ENCODE measurements at places on chromosomes 6 and 20.

DNA sequence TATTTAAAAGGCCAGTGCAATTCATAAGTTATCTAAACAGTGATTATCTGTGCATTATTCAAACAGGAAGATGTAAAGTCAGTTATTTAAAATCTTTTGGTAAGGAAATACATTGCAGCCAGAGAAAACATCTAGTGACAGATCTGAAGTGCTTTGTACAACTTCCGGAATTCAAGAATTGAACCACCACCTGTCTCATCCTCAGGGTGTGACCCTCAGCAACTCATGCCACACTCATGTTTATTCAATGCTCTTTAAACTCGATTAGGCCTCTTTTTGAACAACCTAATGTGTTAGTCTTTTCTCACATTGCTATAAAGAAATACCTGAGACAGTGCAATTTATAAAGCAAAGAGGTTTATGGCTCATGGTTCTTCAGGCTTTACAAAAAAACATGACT, 62.6 kb upstream of the GGTLC1 start:
- DNase-seq = no peak

DNA sequence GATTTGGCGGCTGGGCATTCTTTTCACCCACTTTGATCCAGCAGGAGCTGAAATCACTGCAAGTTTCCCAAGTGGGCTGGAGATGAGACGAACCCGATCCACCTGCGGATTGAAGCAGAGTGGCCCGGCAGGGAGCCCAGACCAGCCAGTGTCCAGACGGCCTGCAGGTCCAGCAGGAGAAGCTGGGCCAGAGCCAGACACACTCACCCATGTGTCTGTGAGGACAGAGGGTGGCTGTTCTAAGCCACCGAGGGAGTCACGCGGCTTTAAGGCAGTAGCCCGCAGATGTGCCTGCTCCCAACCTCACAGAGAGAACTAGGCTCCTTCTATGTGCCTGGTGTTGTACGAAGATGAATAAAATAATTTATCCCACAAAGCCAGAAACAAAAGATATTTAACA, 200.7 kb downstream of the WDR27 start:
- DNase-seq = no peak

DNA sequence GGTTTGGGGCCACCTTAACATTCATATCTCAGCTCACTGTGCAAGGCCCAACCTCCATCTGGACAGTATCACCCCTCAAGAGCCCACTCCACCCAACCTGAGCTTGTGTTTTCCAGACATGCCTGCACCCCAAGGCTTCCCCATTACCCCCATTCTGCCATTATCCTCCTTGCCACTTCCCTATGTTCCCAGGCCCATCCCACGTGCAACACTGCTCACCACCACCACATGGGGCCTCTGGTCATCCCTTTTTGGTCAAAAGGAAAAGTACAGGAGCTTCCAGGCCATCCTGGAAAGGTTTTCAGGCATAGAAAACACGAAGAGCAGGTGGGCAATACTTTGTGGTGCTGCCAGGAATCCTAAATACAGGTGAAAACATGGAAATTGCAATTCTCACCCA, 140.3 kb downstream of the SYNDIG1 start:
- DNase-seq = peak; percentile 3

GRCh38 chr20:44166008-44166407, 21.0 kb downstream of the JPH2 start:
- peak; percentile 88 for DNase-seq

DNA sequence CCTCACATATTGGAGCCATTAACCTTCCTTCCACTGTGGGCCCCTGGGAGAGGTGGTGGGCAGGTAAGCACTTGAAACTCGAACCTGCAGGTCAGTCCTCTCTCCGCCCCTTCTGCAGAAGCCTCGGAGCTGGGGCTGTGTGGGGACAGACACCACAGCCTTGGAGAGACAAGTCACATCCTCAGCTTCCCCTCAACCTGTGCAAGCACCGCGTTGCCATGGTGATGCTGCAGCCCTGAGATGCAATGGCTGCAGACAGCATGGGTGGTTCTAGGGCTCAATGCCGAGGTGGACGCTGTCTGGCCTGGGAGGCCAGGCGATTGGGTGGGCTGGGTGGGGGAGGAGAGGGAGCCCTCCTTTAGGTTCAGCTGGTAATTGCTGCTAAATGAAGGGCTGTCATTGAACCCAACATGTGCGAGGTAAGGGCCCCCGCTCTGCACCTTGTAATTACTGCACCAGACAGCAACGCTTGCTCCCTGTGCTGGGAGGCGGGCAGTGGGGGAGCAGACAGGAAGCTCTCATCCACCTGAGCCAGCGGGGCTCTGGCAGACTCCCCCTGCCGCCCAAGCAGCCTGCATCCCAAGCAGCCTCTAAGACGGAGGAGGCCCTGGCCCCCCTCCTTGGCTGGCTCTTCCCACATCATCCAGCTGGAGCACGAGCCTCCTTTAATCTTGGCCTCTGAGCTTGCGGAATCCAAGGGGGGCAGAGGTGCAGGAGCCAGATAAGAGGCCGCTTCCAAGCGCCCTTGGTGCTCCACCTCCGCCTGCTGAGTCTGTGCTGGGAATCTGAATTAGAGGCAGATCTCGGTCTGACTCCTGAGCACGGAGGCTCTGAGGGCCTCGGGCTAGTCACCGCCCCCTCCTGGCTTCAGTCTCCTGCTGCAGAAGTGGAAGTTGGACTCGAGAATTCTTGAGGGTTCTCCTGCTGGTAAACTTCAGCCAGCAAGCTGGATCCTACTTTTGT, 39.8 kb upstream of the CDH22 start:
- peak; percentile 29 for DNase-seq

DNA sequence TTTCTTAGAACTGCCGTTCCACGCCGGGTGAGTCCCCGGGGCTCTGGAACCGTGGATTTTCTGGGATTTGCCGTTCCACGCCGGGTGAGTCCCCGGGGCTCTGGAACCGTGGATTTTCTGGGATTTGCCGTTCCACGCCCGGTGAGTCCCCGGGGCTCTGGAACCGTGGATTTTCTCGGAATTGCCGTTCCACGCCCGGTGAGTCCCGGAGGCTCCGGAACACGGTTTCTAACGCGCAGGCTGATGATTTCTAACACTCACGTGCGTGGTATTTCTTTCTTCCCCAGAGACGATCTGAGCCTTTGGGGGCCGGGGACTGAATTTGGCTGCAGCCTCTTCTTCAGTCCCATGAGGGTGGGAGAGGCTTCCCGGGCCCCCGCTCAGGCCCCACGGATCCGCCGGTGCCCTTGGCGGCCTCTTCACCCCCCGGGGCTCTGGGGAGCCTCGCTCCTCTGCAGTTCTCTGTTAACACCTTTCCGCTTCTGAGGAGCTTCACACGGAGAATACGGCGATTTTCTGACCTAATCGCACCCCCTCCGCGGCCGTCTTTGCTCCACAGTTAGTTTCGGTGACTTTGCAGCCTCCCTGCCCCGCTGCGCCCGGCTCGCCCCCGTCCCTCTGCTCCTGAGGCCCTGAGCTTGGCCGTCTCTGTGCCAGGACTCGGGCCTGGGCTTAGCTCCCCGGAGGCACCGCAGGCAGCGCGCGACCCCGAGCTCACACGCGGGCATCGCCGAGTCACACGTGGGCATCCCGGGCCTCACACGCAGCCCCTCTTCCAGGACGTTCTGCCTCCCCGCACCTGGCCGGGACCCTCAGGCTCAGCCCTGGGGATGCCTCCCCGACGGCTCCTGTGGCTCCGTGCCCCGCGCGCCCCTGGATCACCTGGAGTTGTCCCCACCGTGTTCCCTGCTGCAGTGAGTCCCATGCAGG, 7.2 kb upstream of the KIF25 start:
- DNase-seq = no peak

DNA sequence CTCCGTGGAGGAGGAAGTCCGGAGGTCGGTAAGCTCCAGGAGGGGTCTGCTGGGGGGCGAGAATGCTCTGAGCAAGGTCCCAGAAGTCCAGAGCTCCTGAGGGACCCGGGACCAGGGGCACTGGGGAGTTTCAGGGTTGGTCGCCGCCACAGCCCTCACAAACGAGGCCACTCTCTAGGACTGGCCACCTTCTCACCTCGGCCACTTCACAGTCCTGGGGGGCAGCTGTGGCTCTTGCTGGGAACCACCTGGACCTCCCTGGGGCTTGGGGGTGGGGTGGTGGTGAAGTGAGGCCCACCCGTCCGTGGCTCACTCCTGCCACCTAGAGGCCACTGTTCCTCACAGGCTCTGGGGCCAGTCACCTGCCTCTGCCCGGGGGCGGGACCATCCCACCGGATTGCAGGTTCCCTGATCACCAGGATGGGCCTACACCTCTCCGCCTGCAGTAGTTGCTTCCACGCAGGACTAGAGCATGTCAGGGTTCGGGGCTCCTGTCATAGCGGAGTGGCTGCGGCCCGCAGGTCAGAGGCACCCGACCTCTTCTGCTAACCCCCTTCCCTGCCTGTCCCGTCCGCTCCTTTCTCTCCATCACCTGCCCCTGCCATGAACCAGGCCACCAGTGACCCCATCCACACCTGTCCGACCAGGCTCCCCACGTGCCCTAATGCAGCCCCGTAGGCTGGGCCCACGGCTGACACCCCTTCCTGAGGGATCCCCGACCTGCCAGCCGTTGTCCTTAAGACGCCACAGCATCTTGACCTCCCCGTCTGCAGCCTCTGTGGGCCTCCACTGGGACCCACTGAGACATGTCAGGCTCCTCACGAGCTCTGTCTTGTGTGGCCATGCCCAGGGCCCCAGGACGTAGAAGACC, 5.1 kb upstream of the TCEA2 start:
- peak; percentile 65 for DNase-seq

DNA sequence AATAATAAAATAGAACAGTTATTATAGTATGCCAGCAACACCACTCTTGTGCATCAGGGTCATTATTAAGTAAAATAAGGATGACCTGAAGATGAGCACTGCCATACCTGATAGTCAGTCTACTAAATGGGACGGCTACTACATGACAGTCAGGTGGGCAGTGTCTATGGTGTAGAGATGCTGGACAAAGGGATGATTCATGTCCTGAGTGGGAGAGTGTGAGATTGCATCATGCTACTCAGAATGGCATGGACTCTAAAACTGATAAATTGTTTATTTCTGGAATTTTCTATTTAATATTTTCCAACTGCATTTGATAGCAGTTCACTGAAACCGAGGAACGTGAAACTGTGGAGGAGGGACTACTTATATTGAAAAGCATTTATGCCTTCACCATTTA, 38.8 kb downstream of the SNX9 start:
- DNase-seq = peak; percentile 61

- DNase-seq = peak; percentile 47
Observed at GRCh38 chr6:5050009-5050408, 35.1 kb upstream of the PPP1R3G start.

DNA sequence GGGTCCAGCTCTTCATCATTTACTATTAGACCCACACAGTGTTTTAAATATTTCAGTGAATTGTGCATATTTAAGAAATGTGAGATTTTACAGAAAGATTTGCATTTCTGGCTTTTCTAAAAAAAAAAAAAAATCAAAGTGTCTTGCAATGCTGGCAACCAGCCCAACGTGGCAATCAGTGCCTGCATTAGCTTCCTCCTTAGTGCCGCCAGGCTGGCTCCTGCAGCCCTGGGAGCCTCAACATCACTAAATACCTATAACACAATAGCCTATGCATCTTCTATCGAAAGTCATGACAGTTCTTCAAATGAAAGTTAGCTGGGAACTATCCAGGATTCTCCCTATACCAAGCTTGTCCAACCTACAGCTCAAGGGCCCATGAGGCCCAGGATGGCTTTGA, 9.4 kb upstream of the CD93 start:
- no peak for DNase-seq

GRCh38 chr6:18326980-18327379, 60.2 kb upstream of the RNF144B start:
- DNase-seq = no peak

- DNase-seq = no peak
Observed at GRCh38 chr6:169229615-169230321, 23.9 kb downstream of the THBS2 start.

DNA sequence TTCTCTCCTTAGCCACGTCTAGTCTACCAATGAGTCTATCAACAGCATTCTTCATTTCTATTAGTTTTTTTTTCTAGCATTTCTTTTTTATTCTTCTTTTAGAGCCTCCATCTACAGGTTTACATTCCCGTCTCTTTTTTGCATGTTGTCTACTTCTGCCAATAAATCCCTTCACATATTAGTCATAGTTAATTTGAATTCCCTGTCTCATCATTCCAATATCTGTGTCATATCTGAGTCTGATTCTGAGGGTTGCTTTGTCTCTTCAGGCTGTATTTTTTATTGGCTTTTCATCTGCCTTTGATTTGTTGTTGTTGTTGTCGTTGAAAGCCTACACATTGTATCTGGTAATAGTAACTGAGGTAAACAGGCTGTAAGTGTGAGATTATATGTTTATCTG, 104.6 kb downstream of the HMGCLL1 start:
- no peak for DNase-seq
